ENCODE measurements at places on chromosomes 4 and X.

DNA sequence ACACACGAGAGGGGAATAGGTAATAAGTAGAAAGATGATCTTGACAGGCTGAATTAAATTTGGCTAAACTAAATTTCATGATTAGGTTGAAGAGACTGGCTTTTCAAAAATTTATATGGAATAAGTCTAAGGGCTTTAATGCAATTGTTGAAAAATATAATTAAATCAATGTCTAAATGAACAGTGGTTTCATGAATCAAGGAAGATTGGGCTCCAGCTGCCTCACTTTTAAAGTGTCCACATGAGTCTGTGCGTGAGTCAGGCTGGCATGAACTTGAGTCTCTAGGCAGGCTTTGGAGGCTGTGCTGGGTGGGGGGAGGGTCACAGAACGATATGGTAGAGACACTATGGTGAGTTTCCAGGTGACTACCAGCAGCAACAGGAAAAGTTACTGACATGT is 111.9 kb downstream of the SORBS2 start:
- no peak for DNase-seq

DNA sequence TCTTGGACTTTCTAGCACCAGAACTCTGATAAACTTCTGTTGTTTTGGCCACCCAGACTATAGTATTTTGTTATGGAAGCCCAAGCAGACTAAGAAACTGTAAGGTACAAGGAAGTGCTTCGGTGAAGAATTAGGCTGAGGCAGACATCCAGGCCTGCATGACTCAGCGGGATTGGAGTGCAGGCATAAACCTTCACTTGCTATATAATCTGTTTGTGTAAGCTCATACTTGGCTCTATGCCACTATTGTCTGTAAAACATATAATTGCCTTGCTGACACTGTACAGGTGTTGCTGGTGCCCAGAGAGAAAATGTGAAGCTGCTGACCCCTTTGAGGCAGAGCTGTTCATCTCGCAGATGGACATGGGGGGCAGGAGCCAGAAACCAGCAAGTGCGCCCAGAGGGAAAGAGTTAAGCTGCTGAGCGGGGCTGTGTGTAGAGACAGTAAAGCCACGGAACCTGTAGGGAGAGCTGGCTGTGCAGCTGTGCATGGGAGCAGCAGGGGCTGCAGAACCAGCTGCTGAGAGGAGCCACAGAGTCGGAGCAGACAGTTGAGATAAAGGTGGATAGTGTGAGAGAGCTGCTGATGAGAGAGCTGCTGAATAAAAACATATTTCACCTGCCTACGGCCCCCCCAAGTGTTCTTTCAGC is 96.2 kb downstream of the RBM46 start:
- no peak for DNase-seq

DNA sequence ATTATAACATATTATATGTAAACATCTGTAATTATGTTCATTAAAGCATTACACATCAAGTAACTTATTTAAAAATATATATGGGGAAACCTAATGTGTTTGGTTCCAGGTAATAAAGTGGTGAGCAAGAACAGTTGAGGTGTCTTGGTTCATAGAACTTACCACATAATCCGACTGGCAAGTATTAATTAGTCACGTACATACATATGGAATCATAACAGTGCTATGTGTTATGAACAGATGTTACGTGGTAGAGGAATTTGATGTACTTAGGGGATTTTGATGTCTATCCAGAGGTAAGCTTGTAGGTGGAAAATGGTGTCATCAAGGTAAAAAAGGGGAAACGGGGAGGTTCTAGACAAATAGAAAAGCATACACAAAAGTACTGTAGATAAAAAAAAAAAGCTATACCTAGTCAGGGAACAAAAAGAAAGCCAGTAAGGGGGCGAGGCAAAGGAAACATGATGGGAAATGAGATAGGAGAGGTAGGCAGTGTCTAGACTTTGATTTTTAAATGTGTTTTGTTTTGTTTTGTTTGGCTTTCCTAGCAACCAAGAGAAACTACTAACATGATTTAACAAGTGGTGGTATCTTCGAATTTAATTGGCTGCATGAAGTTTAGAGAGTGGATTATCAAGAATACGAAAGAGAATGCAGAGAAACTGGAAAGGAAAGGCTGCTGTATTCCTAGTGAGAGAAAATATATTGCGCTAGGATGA is 12.6 kb downstream of the DMD start:
- DNase-seq = no peak

GRCh38 chrX:143632625-143633410 is 3.1 kb downstream of the SLITRK4 start:
- no peak for DNase-seq

- DNase-seq = no peak
These were observed 276.6 kb downstream of the ANK2 start for GRCh38 chr4:113325876-113326615.

DNA sequence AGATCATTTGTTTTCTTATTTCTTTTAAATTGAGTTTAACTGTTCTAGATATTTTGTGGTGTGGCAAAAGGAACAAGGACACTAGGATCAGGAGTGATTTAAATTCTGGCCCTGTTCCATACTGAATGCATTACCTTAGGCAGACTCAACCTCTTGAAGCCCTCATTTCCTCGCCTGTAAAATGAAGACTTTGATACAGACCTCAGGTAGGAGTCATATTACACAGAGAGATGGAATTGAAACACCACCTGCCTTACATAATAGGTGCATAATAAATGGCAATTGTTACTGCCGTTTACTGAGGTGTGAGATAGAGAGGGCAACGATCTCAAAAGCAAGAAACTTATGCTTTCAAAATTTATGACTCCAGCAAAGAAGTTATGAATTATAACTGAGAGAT is 28.2 kb upstream of the RASSF6 start:
- no peak for DNase-seq

DNA sequence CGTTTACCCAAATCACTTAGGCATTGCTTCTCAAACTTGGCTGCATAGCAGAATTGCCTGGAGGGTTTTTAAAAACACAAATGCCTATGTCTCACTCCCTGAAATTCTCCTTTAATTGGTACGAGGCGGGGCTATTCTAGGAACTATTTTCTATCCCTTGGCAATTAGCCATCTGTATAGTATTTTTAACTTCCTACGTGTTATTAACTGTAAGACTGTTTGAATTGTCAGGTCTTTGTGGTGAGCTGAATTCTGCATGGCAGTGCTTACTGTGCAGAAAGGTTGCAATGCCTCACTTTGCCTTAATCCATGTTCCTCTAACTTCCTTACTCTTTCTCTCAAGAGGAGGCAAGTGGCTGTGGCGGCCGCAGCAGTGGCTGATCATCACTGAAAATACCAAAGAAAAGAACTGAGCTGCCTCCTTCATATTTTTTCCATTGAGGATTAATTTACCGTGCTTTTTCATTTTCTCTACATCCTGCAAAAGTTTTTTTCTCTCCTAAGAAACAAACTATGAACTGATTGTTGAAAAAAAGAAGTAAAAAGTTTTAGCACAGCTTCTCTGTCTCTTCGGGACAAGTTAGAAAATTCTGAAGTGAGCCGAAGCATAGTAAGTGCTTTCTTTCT is at the start of gene SHROOM3:
SHROOM3 (plus strand) TSS at position 329 of the 627 bp plus-strand sequence. CDS start 824 bp downstream, outside the sequence.
- DNase-seq = no peak

DNA sequence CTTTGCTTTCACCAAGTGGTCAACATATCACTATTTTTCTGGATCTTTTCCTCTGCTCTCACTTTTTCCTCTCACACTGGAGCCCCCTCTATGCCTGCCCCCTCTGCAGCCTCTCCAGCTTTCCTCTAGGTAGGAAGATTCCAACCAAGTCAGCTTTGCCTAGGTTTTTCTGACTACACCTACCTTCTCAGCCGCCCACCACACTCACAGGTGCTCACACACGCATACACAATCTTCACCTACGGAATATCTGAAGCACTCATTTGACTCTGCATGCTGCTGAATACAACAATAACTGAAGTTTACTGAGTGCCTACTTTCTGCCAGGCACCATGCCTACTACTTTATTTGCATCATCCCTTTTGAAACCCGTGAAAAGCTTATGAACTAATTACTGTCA is 328.0 kb downstream of the PPP3CA start:
- no peak for DNase-seq

DNA sequence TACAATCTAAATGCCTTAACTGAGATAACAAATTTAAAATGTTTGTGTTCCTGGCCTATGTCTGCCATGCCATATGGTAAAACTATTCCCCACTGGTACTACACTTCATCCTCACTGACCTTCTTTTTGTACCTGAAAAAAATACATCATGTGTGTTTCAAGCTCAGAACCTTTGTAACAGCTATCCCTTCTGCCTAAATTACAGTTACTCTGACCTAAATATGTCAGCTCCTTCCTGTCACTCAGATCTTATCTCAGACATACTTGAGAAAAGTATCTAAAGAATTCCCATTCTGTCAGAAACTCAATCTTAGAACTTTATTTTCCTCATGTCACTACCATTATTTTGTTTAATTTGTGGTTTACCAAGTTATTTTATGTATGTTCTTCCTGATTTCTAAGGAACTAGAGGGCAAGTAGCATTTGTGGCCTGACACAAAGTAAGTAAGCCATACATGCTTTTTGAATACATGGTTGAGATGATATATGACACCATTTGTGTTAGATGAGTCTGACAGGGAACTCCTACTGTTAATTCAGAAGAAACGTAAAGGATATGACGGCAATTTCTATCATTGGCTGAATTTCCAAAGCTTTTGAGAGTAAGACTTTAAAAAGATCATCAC is 456.5 kb upstream of the NDST3 start:
- DNase-seq = no peak

- DNase-seq = no peak
These were observed 247.9 kb upstream of the VCX3A start for GRCh38 chrX:6782831-6783230.

DNA sequence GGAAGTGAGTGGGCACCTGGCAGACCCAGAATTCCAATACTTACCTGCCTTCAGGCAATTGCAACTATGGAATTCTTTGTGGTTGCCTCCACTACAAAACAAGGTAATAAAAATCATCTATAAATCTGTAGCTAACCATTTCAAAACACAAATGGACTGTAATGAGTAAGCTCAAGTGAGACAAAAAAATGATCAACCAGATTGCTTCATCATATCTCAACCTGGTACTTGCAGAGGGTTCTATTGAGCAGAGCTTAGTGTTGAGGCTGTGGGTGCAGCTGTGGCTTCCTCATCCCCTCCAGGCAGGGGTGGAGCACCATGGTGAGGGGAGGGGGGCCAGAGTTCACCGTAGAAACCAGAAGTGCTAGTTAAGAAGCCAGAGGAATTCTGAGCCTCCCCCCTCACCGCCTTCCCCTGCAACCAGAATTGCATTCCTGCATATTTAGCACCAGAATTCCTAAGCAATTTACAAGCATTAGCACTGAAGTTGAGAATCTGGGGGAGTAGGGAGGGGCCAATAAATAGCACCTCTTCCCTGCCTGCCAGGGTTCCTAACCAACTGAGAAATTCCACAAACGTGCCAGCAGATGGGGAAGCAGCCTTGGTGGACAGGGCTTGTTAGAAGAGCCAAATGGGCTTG is 11.5 kb downstream of the CTAG1A start:
- no peak for DNase-seq

- DNase-seq = no peak
These were observed 52.5 kb upstream of the CTSO start for GRCh38 chr4:156006192-156006591.

GRCh38 chr4:139934057-139934707 is 219.8 kb downstream of the MAML3 start:
- no peak for DNase-seq

DNA sequence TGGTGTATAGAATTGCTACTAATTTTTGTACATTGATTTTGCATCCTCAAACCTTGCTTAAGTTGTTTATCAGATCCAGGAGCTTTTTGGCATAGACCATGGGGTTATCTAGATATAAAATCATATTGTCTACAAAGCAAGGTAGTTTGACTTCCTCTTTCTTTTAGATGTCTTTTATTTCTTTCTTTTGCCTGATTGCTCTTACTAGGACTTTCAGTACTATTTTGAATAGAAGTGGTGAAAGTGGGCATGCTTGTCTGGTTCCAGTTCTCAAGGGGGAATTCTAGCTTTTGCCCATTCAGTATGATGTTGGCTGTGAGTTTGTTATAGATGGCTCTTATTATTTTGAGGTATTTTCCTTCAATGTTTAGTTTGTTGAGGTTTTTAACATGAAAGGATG is 187.9 kb upstream of the LCORL start:
- no peak for DNase-seq

GRCh38 chr4:882646-883045 is 49.5 kb downstream of the GAK start:
- DNase-seq = no peak

DNA sequence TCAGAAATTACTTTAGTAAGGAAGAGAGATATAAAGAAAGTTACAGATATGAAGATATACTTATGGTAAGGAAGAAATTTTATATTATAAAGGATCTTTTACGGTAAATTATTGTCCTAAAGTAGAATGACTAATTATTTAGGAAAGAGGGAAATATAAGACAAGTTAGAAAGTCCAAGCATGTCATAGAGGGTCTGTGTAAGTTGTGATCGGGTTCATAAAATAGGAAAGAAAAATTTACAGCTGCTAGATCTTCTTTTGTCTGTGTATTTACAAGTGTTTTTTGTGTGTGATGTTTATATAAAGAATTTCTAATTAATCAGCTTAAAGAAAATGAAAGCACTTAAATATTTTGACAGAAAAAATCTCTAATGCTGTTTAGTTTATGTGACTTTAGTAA is 1054.9 kb upstream of the DIAPH2 start:
- DNase-seq = no peak

DNA sequence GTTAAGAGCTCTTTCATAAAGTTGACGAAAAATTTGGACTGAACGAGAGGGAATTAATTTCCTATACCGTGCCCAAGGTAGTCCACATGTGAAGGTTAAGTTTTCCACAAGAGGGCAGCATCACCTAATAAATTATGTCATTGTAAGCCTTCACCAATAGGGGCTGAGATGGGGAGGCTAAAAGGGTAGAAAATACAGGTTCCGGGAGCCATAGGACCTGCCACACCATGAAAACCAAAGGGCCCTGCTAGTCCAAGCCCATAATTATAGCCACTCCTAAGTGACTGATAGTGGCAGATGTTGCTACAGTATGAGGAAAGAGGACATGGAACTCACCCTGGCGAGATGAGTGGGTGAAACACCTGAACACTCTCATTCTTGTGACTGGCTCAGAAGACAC is 122.2 kb downstream of the SHROOM4 start:
- no peak for DNase-seq

GRCh38 chrX:136828830-136829229 is 48.1 kb upstream of the ARHGEF6 start:
- no peak for DNase-seq

GRCh38 chr4:55636656-55636999 is 530 bp upstream of the NMU start:
- no peak for DNase-seq

Measured in stimulated activated CD4-positive, alpha-beta T cell treated with anti-CD3 and anti-CD28 coated beads, Interleukin-1b, Interleukin-23, amount 100 ng/mL, for 4 hours (primary cell).